ENCODE measurements at places on chromosomes 2 and 18. TPM values are rescaled to one million over a fixed set of nuclear protein-coding genes. Genes with fewer than 3 reads are reported as not detected.

The LRPPRC gene
- 65.9 TPM for total RNA-seq

The IL36A gene
- total RNA-seq, result not detected

The LANCL1 gene
- total RNA-seq, result 71.9 TPM

The HRH4 gene
- total RNA-seq, result 0.11 TPM

The SCN2A gene
- total RNA-seq, result 1.0 TPM

The CD8B2 gene
- 0.13 TPM for total RNA-seq

The ELOA2 gene
- total RNA-seq, result not detected

The CAPN14 gene
- 0.13 TPM for total RNA-seq

The ACTG2 gene
- 0.11 TPM for total RNA-seq

The NT5DC4 gene
- not detected for total RNA-seq

The OBSL1 gene
- 57.1 TPM for total RNA-seq

The LPIN1 gene
- total RNA-seq, result 54.5 TPM

The CHN1 gene
- 4.7 TPM for total RNA-seq

All from articular chondrocyte of knee joint (primary cell).